ENCODE measurements at places on chromosomes 5 and 9. TPM values are rescaled to one million over a fixed set of nuclear protein-coding genes. Genes with fewer than 3 reads are reported as not detected.

The ZFP2 gene
- 0.65 TPM for total RNA-seq

The GABRG2 gene
- not detected for total RNA-seq

The PCDHB5 gene
- not detected for total RNA-seq

The MGAT4B gene
- 132 TPM for total RNA-seq

The SPATA31A3 gene
- total RNA-seq = not detected

The MAPK9 gene
- total RNA-seq = 35.8 TPM

The ASPN gene
- total RNA-seq = not detected

The NPR3 gene
- total RNA-seq = 0.54 TPM

The NXNL2 gene
- total RNA-seq = not detected

The PCDHB8 gene
- not detected for total RNA-seq

- no peak for DNase-seq
Observed at GRCh38 chr9:106450549-106450948, 412.4 kb upstream of the ZNF462 start.

- no peak for DNase-seq
Observed at GRCh38 chr5:63439537-63439936, 522.7 kb downstream of the HTR1A start.

DNA sequence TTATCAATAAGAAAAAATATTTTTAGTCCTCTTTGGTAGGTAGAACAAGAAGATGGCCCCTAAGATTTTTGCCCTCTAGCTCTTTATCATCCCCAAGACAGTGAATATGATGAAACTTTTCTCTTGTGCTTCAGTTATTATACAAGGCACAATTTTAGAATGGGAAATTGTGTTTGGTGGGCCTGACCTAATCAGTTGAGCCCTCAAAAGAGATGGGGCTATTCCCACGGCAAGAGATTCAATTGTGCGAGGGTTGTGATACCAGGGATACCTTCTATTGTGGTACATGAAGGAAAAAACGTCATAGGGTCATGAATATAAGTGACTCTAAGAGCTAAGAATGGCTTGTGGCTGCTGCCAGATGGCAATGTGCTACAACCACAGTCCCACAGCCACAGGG lies 94.0 kb upstream of the COX7C start:
- no peak for DNase-seq

GRCh38 chr5:43985411-43985810 lies 382.4 kb downstream of the NNT start:
- no peak for DNase-seq

GRCh38 chr9:76101075-76101474 lies 210.6 kb downstream of the PCSK5 start:
- no peak for DNase-seq

- DNase-seq = no peak
Observed at GRCh38 chr5:135329066-135329912, 69.7 kb downstream of the MACROH2A1 start.

GRCh38 chr5:10301842-10302610 lies 5.7 kb downstream of the CMBL start:
- DNase-seq = no peak

DNA sequence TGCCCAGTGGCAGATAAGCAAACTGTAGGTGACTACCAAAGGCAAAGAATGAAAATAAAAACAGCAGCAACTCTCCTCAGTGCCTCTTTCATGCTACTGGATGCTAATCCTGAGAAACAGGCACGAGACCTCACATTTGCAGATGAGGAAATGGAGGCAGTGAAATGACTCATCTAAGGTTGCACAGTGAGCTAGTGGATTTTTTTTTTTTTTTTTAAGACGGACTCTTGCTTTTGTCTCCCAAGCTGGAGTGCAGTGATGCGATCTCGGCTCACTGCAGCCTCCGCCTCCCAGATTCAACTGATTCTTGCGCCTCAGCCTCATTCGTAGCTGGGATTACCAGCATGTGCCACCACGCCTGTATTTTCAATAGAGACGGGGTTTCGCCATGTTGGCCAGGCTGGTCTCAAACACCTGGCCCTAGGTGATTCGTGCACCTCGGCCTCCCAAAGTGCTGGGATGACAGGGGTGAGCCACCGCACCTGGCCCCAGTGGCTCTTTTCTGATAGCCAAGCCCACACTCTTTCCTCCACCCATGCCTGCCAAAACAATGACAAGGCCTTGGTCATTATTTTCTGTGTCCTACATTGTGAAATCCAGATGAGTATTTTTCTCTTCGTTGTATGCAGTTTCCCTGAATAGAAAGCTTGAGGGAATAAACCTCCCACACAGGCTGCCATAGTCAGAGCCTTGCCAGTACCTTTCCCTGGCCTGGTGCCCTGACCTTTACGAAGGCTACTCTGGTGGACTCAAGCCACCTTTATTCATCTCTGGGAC lies 19.2 kb downstream of the DOCK2 start:
- DNase-seq = no peak

DNA sequence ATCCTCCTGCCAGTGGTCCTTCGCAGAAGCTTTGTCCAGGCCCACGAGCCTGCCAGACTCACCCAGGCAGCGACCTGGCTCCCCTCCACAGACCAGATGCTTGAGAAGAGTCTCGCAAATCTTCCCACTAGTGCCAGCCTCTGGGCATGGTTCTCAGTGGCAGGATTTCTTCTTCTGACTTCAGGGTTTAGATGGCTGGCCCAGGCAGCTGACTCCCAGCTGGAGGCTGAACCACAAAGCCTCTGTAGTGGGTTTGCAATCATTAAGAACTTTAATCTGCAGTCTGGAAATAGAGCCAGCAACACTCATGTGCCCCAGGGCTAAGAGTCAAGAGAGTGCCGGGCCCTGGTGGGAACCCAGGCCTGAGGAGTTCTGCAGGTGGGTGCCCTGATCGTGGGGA lies 90.6 kb upstream of the ICE1 start:
- DNase-seq = no peak

- no peak for DNase-seq
Observed at GRCh38 chr5:80555099-80555498, 15.0 kb downstream of the ANKRD34B start.

- DNase-seq = no peak
Observed at GRCh38 chr5:24401773-24402172, 243.0 kb downstream of the CDH10 start.

- no peak for DNase-seq
Observed at GRCh38 chr5:32298059-32298415, 14.7 kb downstream of the MTMR12 start.

DNA sequence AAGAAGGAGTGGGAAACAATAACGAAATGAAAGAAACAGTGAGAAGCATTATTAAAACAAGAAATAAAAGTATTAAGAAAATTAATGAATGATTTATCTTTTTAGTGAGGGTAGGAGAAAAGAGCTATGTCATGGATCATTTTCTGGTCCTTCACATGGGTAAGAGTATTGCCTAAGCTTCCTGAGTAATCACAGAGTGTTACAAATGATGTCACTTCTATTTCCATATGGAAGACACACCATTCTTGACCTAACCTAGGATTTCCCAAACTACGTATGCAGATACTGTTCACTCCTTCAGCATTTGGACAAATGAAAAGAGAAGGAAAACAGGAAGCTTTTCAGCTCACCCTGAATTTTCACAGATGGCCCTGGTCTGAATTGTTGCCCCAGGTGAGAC lies 3.3 kb upstream of the TSLP start:
- DNase-seq = no peak

DNA sequence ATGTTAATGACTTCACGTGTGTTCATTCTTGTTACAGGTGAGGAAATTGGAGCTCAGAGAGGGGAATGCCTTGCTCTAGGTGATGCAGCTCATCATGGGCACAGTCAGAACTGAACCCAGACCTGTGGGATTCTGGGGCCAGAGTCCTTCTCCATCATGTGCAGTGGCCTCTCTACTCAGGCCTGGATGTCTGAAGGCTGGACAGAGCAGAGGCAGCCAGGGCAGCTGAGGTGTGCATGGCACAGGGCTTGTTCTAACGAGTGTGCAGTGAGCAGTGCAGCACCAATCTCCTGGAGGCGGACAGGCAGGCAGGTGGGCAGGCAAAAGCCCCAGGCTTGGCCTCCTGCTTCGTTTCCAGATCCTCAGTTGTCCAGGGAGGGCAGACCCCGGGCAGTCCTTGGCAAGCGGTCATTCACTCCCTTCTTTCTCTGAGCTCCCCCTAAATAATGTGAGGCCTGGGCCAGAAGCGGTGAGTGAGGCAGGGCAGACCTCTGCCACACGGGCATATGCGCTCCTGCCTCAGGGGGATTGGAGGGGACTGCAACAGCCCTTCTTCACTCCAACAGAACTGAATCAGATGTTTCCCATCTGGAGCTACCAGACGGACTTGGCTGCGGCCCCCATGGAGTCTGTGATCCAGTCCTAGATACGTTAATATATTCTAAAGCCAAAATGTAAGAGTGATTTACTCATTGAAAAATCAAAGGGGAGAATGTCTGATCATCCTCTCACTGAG lies 68.7 kb upstream of the FSTL4 start:
- DNase-seq = no peak

- no peak for DNase-seq
Observed at GRCh38 chr5:63831381-63831780, 130.9 kb downstream of the HTR1A start.

DNA sequence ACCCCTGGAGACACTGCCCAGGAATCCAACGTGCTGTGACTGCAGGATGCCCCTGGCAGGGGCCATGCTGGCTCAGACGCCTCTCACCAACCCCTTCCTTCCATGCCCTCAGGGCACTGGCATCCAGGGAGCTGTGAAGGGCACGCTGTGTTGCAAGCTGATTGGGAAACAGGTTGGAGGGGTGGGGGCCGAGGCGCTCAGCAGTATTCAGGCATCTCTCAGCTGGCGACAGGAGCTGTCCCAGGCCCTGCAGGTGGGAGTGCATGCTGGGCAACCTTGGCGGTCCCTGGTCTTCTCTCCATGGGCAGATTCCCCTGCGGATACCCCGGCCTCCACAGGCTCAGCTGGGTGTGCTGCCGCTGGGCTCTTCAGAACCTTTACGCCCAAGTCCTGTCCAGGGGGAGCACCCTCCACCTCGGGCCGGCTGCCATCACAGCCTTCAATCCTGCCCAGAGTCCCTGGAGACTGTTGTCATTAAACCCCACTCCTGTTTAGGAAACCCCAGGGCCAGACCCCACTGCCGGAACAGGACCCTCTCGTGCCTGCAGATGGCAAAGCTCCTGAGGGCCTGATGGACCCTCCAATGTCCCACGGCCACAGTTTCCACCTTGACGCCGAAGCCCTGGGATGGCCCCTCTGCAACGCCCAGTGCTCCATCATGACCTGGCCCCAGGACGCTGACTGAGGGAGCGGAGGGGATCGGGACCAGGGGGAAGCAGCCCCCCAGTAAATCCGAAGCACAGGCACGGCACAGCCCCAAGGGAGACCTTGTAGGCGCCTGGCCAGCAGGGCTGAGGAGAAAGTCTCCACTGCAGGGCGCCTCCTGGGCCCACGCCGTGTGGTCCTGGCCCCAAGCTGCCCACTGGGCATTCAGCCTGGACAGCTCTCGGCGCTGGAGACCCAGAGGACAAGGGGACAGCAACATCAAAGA lies 9.3 kb downstream of the TPPP start:
- DNase-seq = no peak

Data from T-cell (primary cell).